ENCODE measurements at places on chromosomes 1 and 21. TPM values are rescaled to one million over a fixed set of nuclear protein-coding genes. Genes with fewer than 3 reads are reported as not detected.

- H3K4me1 ChIP-seq: no peaks in the 10 kb centered on the region
- H3K27me3 ChIP-seq: peaks cover 16% of the 10 kb centered on the region
- H3K36me3 ChIP-seq: no peaks in the 10 kb centered on the region
- no peak for DNase-seq
- H3K27ac ChIP-seq: no peak overlapping the region
- no peak overlapping the region for H3K4me3 ChIP-seq
These were observed 7.7 kb upstream of the CADM3 start for GRCh38 chr1:159163614-159164228.

GRCh38 chr21:34004974-34005373 is 68.4 kb upstream of the MRPS6 start:
- no peak overlapping the region for H3K27ac ChIP-seq
- H3K4me3 ChIP-seq: no peak overlapping the region
- H3K27me3 ChIP-seq: no peaks in the 10 kb centered on the region
- DNase-seq: no peak
- H3K36me3 ChIP-seq: no peaks in the 10 kb centered on the region

DNA sequence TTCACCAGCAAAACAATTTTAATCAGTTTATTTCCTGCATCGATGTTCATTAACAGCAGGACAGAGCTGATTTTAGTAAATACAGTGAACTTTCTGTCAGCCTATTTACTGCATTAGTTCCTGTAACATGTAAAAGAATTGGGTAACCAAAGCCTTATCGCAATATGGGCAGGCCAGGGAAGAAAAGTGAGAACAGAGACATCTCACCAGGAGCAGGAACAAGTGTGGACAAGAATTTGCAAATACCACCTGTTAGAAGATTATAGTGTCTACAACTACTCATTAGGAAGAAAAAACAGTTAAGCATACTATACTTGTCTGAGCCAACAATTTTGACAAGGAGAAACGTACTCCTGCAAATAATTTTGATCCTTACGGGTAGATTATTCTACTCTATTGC is 1293.9 kb downstream of the PLA2G4A start:
- no peak for DNase-seq
- no peak overlapping the region for H3K4me3 ChIP-seq
- H3K4me1 ChIP-seq: no peaks in the 10 kb centered on the region

GRCh38 chr1:168453056-168453455 is 90.7 kb downstream of the XCL2 start:
- no peak for DNase-seq
- H3K4me3 ChIP-seq: no peak overlapping the region
- no peak overlapping the region for H3K27ac ChIP-seq
- H3K4me1 ChIP-seq: peaks cover 6% of the 10 kb centered on the region
- H3K27me3 ChIP-seq: no peaks in the 10 kb centered on the region
- H3K36me3 ChIP-seq: no peaks in the 10 kb centered on the region

GRCh38 chr1:163650624-163651023 is 328.9 kb downstream of the NUF2 start:
- H3K27me3 ChIP-seq: no peaks in the 10 kb centered on the region
- H3K4me3 ChIP-seq: no peak overlapping the region
- H3K4me1 ChIP-seq: peaks cover 9% of the 10 kb centered on the region

DNA sequence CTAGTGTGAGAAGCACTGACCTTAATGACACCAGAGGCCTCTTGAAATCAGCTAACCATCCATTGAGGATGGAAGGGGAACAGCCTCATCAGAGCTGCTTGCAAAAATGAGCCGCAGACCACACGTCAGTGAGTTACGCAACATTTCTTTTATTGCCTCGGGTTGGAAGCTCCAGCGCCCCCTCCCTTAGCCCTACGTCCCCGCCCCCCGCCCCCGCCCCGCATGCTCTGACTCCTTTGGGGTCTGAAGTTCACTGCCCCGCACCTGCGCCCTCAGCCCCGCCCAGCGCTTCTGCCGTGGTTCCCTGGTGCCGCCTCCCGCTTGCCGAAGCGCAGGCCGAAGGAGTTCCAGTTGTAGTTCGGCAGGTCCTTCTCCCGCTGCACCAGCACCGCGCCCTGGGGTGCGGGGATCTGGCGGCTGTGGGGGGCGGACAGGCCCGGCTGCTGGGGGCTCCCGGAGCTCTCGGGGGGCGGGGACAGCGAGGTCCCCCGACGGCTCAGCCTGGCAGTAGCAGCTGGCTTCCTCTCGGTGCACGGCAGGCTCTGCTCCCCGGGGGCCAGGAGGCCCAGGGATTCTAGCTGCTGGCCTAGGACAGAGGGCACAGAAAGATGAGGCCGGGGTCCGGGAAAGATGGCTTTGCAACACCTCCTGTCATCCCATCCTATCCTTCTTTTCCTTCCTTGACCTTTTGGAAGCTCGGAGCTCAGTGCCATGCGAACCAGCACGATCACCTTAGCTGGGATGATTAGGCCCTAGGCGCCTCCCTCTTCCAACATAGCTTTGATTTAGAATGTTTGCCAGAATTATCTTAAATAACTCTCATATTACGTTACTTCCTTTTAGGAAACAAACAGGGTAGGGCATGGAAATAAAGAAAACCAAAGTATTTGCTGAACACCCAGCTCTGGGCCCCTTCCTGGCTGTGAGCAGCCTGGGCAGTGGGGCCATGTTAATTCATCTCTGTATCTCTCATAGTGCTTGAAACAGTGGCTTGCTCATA is 5.8 kb downstream of the KISS1 start:
- H3K4me1 ChIP-seq: peaks cover 20% of the 10 kb centered on the region
- H3K36me3 ChIP-seq: no peaks in the 10 kb centered on the region
- H3K27me3 ChIP-seq: no peaks in the 10 kb centered on the region
- H3K27ac ChIP-seq: no peak overlapping the region

DNA sequence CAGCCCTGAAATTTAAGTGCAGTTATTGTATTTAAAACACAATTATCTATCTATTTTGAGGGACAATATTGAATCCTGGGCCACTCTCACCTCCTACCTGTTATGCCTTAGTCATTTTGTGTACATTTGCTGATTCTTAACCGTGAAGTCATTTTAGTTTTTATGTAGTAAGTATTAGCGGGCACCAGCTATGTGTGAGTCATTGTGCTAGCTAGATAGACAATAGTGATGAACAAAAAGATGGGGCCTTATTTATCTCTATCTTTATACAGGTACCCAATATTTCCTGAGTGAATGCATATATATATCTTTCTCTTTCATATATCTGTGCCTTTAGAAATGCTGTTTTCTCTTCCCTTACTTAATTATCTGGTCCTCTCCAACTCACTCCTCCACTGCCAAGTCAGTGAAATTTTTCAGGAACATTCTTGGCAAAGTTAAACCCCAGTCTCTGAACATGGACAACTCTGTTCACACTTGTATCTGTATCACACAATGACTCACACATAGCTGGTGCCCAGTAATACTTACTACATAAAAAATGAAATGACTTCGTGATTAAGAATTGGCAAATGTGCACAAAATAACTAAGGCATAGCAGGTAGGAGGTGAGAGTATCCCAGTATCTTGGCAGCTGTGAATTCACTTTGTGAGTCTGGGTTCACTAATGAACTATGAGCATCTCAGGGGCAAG is 166.0 kb upstream of the C8B start:
- DNase-seq: no peak
- H3K27me3 ChIP-seq: peaks cover 18% of the 10 kb centered on the region
- no peaks in the 10 kb centered on the region for H3K36me3 ChIP-seq
- H3K4me1 ChIP-seq: no peaks in the 10 kb centered on the region
- no peak overlapping the region for H3K4me3 ChIP-seq

GRCh38 chr1:21724098-21724497 is 54.9 kb upstream of the RAP1GAP start:
- H3K4me3 ChIP-seq: no peak overlapping the region
- H3K4me1 ChIP-seq: no peaks in the 10 kb centered on the region
- H3K27ac ChIP-seq: no peak overlapping the region
- no peak for DNase-seq
- H3K27me3 ChIP-seq: no peaks in the 10 kb centered on the region
- H3K36me3 ChIP-seq: 0 out of 2 replicates have a peak, but pooled peaks cover 2% of the 10 kb centered on the region

DNA sequence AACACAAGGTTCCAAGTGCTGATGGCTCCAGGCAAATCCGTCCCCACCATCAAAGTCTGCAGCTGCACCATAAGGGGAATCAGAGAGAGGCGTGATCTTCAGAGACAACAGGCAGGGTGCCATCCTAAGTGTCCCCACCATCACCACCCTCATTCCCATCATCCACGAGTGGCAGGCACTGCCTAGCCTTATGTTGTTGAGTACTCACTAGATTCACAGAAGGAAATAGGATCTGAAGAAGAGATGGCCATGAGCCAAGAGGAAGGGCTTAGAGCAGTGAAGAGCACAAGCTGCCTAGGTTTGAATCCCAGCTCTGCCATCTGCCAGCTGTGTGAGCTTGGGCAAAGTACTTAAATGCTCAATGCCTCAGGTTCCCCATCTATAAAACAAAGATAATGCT is 207.3 kb upstream of the CSF3R start:
- H3K36me3 ChIP-seq: no peaks in the 10 kb centered on the region
- H3K4me1 ChIP-seq: peaks cover 15% of the 10 kb centered on the region
- DNase-seq: no peak
- no peak overlapping the region for H3K27ac ChIP-seq
- peaks cover 42% of the 10 kb centered on the region for H3K27me3 ChIP-seq

- H3K4me3 ChIP-seq: no peak overlapping the region
- no peak overlapping the region for H3K27ac ChIP-seq
- H3K27me3 ChIP-seq: peaks cover 4% of the 10 kb centered on the region
- no peaks in the 10 kb centered on the region for H3K36me3 ChIP-seq
- H3K4me1 ChIP-seq: no peaks in the 10 kb centered on the region
These were observed 18.4 kb upstream of the IL10 start for GRCh38 chr1:206790502-206791250.

DNA sequence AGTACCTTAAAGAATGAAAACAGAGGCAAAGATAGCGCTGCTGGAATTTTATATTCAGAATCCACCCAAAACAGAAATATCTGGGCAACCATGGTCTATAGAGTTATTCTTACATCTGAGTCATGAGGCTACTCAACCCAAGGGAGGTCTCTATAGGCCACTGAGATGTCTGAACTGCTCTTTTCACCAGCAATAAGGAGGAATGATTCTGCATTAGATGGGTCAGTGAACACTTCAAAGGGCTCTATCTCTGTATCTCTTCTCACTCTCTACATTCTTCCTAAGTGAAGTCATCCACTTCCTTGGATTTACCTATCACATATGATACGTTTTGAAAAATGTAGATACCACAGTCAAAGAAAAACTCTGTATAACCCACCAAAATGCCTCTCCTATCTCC is 90.2 kb upstream of the NGF start:
- H3K4me3 ChIP-seq: no peak overlapping the region
- DNase-seq: no peak
- H3K4me1 ChIP-seq: peaks cover 79% of the 10 kb centered on the region
- no peaks in the 10 kb centered on the region for H3K27me3 ChIP-seq
- peak overlapping the region; percentile 90 for H3K27ac ChIP-seq
- no peaks in the 10 kb centered on the region for H3K36me3 ChIP-seq

- H3K4me1 ChIP-seq: no peaks in the 10 kb centered on the region
- no peaks in the 10 kb centered on the region for H3K36me3 ChIP-seq
- H3K27me3 ChIP-seq: peaks cover 41% of the 10 kb centered on the region
- peak; percentile 4 for DNase-seq
- H3K4me3 ChIP-seq: no peak overlapping the region
- no peak overlapping the region for H3K27ac ChIP-seq
These were observed 2.7 kb downstream of the LCE1F start for GRCh38 chr1:152777510-152778137.

DNA sequence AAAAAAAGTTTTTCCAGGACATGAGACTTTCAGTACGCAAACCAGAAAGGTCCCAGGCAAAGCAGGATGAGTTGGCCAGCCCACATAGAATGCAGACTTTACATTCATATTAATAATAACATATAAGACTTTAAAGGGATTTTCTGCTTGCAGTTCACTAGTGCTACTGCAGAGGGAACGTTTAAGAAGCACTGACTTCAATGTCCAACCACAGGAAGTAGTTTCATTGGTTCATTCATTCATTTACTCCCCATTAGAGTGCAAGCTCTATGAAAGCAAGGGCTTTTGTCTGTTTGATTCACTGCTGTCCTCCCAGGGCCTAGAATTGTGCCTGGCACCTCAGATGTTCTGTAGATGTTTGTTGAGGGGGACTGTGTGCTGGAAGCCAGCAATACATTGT is 11.8 kb upstream of the SERINC2 start:
- no peak overlapping the region for H3K27ac ChIP-seq
- H3K27me3 ChIP-seq: no peaks in the 10 kb centered on the region
- no peak overlapping the region for H3K4me3 ChIP-seq
- H3K36me3 ChIP-seq: no peaks in the 10 kb centered on the region
- DNase-seq: no peak
- peaks cover 14% of the 10 kb centered on the region for H3K4me1 ChIP-seq

DNA sequence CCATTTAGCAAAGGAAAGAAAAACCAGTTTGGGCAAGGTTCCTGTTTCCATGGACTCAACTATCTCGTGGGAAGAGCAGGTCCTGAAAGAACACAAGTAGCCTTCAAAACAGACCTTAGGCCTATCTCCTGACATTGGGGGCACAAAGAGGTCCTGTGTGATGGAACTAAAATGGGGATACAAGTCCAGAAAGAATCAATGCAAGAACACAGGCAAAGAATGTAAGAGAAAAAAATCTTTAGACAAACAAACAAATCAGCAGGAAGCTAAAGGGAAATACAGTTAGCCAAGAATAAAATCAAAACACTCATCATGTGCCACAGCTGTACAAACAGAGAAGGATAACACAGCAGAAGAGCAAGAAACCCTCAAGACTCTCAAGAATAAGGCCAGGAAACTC is 28.2 kb downstream of the SLC30A10 start:
- H3K27me3 ChIP-seq: no peaks in the 10 kb centered on the region
- H3K4me1 ChIP-seq: no peaks in the 10 kb centered on the region
- H3K27ac ChIP-seq: no peak overlapping the region
- H3K36me3 ChIP-seq: no peaks in the 10 kb centered on the region
- H3K4me3 ChIP-seq: no peak overlapping the region

GRCh38 chr1:78048446-78048845 is 2.7 kb downstream of the GIPC2 start:
- DNase-seq: no peak
- no peak overlapping the region for H3K27ac ChIP-seq
- H3K4me1 ChIP-seq: no peaks in the 10 kb centered on the region
- no peak overlapping the region for H3K4me3 ChIP-seq
- no peaks in the 10 kb centered on the region for H3K27me3 ChIP-seq

ADAM30 gene
- total RNA-seq: not detected

CACNA1E gene
- total RNA-seq: not detected

All from PC-9 (cell line).